Esophagus muscularis mucosa (tissue), 4 donors: ENCODE measurements at places on chromosomes 5 and 9.
A peak's percentile ranks its signal among the peaks of the same experiment; 100 is the strongest.

DNA sequence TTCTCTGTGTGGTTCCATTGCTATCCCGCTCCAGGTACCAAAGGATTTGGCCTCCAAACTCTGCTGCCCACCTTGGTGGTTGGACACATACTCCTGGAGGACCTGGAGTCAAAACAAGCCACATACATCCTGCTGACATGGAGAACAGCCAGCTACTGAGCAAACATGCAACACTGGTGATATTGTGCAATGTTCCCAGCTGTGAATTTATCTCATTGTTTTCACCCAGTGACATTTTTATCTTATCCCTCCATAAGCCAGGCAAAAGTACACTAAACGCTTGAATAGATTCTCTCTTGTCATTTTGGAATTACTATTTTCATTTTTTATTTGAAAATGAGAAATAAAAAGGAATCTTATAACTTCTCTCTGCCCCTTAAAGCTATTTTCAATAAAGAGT lies 11.1 kb upstream of the CTSL start:
- DNase-seq: no peak

- no peak for DNase-seq
Measured at GRCh38 chr9:72509635-72510034, 11.8 kb upstream of the TMC1 start.

GRCh38 chr5:159550951-159551350 lies 220.7 kb upstream of the IL12B start:
- no peak for DNase-seq

- no peak for DNase-seq
Measured at GRCh38 chr9:34555002-34555348, 32.2 kb upstream of the ENHO start.

- no peak for DNase-seq
Measured at GRCh38 chr9:7394002-7394774, 405.4 kb downstream of the DMAC1 start.

GRCh38 chr5:102450313-102450990 lies 48.3 kb downstream of the SLCO6A1 start:
- DNase-seq: no peak

DNA sequence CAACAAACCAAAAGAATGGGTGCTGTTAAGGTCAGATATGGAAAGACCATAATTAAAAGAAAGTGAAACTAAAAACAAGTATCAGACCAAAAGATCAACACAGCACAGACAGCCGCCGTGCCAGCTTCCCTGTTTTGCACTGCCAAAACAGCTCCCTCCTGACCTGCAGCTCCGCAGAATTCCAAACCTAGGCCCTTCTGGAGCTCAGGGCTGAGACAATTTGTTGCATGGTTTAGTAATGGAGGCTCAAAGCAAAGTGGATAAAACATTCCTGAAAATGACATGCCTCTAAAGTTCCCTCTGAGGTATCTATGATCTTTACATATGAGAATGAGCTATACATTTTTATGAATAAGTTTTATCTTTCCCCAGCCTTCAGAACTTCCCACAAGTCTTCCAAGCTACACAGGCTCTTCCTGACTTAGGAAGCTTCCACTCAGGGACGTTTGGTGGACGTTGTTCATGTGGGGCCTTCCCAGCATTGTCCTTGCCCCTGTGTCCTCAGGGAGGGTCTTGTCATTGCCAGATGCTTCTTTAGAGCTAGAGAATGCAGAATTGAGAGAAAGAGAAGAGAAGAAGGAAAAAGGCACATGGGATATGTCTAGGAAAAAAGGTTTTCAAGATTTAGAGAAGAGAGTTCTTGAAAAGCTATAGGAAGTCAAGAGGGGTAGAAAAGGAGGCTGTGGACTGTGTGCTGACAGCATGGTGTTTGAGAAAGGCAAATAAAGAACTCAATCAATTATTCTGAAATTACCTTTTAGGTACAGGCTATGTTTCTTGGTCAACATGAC lies 28.4 kb upstream of the SSBP2 start:
- DNase-seq: no peak

DNA sequence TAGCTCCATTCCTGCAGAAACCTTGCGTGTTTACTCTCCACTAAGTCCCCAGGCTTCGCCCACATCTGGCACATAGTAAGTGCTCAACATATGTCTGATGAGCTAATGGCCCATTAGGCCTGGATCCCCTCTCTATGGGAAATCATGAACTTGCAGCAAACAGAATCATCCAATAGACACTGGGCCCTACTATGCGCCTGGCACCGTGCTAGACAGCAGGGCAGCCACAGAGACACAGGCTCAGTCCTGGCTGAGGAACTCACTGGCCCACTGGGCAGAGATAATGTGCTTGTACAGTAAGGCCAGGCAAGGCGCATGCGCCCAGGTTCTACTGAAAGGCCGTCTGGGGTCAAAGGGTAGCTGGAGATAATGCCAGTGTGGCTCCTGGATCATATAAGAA lies 36.9 kb upstream of the FABP6 start:
- no peak for DNase-seq

GRCh38 chr9:134794663-134795370 lies 85.8 kb upstream of the FCN2 start:
- DNase-seq: no peak

DNA sequence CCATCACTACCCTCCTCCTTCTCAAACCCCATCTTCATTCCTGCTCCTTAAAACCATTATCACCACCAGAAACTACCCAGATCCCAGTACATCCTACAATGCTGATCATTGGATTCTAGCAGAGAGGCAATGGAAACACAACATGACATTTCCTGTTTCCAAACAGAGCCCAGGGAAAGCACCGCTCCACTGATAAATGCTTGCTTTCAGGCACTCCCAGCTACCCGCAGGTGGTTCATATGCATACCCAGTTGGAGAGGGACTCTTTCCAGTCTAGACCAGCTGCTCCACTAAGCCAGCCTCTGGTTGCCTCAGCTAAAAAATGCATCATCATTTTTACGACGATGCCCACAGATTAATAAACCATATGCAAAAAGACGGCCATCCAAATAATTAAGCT lies 39.2 kb upstream of the ACO1 start:
- DNase-seq: no peak

DNA sequence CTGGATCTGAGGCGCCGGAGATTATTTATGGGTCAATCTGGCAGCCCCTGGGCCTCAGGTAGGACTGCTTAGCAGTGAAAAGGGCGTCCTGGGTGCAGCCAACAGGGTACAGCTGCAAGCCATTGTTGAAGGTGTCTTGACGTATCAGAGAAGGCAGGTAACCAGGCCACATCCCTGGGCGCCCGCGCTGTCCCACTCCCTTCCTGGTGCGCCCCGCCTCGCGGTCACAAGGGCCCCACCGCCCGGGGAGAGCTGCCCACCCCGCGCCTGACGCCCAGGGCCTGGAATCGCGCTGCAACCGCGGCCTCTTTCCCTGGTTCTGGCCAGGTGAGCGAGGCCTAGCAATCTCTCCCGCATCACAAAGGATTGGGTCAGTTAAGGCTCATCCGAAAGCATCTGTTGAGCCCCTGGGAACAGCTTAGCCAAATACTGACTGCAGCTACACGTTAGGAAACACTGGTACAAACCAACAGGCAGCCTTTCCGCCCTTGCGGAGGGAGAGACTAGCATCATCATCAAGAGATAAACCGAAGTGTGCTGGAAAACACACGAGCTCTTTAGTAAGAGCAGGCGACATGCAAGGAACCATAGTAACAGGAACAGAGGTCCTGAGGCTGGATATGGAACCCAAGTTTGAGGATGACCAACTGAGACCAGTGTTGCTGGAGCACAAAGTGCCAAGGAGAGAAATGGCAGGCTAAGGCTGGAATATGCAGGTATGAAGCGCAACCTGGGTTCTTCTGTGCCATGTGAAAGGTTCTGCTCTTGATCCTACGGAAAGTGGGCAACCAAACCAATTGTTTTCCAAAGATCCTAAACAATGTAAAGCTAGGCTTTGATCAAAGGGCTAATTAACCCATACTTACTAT lies 3.6 kb downstream of the RPS23 start:
- DNase-seq: no peak

DNA sequence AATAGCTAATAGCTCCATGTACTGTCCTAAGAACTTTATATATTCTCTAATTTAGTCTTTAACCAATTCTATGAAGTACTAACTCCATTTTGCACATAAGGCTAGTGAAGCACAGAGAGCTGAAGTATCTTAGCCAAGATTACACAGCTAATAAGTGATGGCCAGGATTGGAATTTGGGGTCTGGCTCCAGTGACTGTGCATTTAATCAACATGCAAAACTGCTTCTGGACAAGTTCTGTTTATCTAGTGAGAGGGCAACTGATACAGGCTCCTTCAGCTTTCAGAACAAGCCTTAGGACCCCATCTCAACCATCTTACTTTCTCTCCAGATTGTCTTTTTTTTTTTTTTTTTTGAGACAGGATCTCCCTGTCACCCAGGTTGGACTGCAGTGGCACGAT lies 21.3 kb downstream of the SLC25A25 start:
- DNase-seq: no peak

DNA sequence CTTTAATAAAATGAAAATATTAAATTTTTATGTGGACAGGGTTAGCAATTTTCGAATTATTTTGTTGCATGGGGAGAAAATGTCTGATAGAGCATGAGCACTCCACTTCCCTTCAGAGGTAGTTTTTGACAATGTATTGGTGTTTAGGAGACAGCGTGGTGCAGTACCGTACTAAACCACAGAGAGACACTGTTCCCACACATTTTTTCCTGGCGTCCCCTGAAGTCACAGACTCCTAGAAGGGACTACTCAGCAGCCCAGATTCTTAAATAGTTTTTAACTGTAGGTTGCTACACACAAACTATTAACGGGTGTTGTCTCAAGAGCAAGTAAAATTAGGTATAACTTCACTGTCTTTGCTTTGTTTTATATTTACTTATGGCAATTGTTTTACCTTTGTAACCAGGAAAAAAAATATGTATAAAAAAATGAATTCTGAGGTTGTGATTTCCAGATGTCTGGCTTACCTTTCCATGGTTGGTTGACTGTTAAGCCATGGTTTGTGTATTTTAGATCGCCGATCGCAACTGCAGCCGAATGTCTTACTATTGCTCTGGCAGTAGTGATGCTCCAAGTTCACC lies 171.2 kb downstream of the DOCK8 start:
- no peak for DNase-seq

DNA sequence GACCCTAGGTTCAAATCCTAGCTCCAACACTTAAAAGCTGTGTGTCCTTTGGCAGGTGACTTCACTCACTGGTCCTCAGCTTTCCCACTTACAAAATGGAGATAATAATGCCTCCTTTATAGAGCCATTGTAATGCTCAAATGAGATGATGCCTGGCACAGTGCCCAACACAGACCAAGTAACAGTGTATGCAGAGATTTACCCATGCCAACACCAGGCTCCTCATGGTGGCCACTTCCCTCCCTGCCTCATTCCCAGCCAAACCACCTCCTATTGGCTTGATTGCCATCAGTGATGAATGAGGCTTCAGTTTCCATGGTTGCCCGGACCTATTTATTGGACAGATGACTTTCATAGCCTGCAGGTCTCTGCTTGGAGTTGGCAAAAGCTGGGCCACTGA lies 469.4 kb downstream of the CDK5RAP2 start:
- no peak for DNase-seq

GRCh38 chr5:10775646-10776045 lies 14.6 kb upstream of the DAP start:
- no peak for DNase-seq

GRCh38 chr5:150057511-150057910 lies 28.8 kb downstream of the CSF1R start:
- DNase-seq: no peak

GRCh38 chr9:128084746-128085145 lies 16.7 kb downstream of the SLC25A25 start:
- DNase-seq: no peak

DNA sequence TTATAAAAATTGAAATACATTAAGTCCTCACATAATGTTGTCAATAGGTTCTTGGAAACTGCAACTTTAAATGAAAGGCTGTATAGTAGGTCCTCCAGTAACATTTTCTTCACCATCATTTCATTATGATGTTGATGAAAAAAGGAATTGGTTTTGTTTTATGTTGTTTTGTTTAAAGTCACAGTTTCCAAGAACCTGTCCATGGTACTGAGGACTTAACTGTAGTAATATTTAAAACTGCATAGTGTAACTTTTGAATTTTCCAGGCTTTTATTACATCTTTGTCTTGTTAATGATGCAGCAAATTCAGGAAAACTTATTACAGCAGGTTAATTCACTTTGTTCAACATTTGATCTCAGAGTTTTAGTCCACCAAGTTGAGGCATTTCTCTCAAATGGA lies 11.6 kb downstream of the SECISBP2 start:
- no peak for DNase-seq

GRCh38 chr5:111937094-111937493 lies 180.1 kb upstream of the NREP start:
- DNase-seq: no peak

- peak; percentile 87 for DNase-seq
Measured at GRCh38 chr9:38284039-38284575, 108.4 kb upstream of the ALDH1B1 start.

DNA sequence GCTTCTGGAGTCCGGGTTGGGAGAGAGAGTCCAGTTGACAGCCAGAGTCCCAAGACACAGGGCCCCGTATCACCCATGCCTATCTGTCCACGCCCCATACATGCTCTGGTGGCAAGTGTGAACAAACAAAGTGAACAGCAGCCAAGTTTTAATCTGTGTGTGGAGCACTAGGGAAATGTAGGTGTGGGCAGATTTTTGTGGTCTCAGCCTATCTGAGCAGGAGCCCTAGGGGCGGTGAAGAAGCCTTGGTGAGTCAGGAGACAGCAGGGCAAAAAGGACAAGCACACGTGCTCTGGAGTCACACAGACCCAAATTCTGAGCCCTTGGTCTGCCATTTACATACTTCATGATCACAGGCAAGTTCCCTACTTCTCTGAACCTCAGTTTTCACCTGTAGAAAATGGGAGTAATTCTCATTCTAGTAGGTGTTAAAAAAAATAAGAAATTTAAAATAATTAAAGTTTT lies 23.2 kb downstream of the EGR1 start:
- DNase-seq: no peak

DNA sequence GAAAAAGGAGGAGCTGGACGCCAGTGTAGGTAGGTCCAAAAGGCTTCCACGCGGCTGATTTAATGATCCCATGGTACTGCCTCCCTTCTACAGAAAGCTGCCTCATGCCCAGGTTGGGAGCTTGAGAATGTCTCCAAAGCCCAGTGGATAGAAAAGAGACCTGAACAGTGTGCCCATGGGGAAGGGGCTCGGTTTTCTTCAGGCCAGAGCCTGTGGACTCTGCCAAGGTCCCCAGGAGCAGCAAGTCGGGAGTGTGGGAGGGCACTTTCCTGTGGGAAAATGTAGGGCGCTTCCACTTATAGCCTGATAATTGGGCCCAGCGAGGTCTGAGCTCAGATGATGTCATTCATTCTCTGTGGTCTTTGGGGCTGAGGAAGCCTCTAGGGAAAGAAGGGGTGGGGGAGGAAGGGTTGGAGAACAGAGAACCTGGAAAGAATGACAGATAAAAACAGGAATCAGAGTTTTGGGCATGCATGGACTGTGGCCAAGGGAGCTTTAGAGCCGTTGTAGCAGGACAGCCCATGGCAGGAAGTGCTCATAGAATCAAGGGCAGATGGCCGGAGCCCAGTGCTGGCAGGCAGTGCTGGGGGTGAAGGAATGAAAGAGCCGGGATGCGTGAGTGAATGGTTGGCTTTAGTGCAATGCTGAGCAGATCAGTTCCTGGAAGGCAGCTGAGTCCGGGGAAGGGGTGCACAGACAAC lies 42.5 kb upstream of the SH3PXD2B start:
- peak; percentile 92 for DNase-seq
